Sigmoid colon (tissue), 7 donors: ENCODE measurements at places on chromosomes 12 and 14. TPM values are rescaled to one million over a fixed set of nuclear protein-coding genes. Genes with fewer than 3 reads are reported as not detected.

Gene FOXN4
- total RNA-seq: 0.41 TPM

Gene CSRP2
- total RNA-seq: 12.7 TPM

Gene TCL1B
- total RNA-seq: not detected

Gene RAD51AP1
- 1.9 TPM for total RNA-seq

Gene CLEC1A
- 1.1 TPM for total RNA-seq

Gene GUCY2C
- 0.55 TPM for total RNA-seq

Gene PSMA6
- total RNA-seq: 180 TPM

Gene LRTM2
- not detected for total RNA-seq

Gene ADAM21
- 0.27 TPM for total RNA-seq

DNA sequence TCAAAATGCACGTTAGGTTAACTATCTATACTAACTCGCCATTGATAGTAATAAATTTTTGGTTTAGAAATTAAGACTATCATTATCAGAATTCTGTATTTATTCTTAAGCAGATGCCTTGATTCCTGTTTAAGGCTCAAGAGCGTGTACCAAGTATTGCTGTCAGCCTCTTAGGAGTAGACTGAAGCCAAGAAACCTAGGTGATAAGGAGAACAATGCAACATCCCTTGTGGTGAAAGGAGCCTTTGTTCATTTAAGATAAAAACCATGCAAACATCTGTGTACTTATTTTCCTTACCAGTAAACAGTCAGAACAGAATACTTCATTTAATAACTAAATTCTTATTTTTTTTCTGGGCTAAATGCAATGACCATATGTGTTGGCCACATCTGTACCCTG lies 109.4 kb upstream of the NOVA1 start:
- DNase-seq: no peak

- DNase-seq: no peak
These were observed 129.0 kb downstream of the RFLNA start for GRCh38 chr12:124423761-124424515.

- DNase-seq: no peak
These were observed 1538.3 kb upstream of the SEL1L start for GRCh38 chr14:83071888-83072501.

DNA sequence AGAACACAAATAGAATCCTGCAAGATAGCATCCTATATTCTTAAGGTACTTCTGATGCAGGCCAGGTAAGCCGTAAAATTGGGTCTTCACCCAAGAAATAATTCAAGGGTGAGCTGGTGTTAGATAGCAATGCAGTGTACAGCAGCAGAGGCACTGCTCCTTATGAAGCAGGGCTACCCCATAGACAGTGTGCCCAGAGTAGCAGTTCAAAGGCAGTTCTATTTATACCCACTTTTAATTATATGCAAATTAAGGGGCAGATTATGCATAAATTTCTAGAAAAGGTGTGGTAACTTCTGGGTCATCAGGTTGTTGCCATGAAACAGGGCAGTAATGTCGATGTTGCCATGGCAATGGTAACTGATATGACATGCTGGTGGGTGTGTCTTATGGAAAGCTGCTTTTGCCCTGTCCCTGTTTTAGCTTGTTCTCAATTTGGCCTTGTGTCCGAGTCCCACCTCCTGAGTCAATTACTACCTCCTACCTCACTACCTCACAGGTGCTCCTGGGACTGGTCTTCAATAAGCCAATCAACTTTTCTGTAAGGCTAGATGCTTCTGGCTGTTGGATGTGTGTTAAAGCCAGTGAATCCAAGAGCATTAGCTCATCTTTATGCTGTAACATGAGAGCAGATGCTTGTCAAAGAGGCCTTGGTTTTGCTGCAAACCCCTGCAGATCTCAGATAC lies 61.0 kb downstream of the PPM1A start:
- no peak for DNase-seq

- no peak for DNase-seq
These were observed 228.9 kb upstream of the PRKD1 start for GRCh38 chr14:30156571-30156970.

GRCh38 chr12:110744601-110745264 lies 2.0 kb upstream of the PPP1CC start:
- DNase-seq: no peak

GRCh38 chr14:71625175-71625574 lies 307.1 kb upstream of the RGS6 start:
- no peak for DNase-seq

DNA sequence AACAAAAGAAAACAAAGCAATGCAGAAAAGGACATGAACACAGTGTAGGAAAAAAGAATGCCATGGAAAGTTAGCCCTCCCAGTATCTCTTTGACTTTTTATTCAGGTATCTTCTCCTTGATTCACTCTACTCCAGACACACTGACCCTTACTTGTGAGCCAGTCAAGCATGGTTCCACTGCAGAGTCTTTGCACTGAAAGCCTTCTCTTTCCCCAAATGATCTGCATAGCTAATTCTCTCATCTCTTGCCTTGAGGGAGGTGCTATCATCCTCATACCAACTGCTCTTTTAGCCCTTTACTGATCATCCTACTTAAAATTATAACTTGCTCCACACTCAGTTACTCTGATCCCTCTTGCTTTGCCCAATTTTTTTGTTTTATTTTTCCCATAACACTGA lies 101.2 kb upstream of the SLC16A7 start:
- DNase-seq: no peak

- no peak for DNase-seq
These were observed 7.0 kb downstream of the SYT1 start for GRCh38 chr12:78871566-78871965.

- peak; percentile 75 for DNase-seq
These were observed at the start of gene SLC2A3 for GRCh38 chr12:7935590-7936581. SLC2A3 (minus strand) TSS chr12:7936187; CDS start chr12:7936034, 153 bp downstream.

GRCh38 chr14:31403707-31404106 lies 16.6 kb downstream of the HEATR5A start:
- DNase-seq: no peak

- no peak for DNase-seq
These were observed 1077.0 kb downstream of the LRFN5 start for GRCh38 chr14:42683707-42684106.

- no peak for DNase-seq
These were observed 350.2 kb downstream of the DIO2 start for GRCh38 chr14:79861111-79861510.

GRCh38 chr12:130253866-130254265 lies 83.8 kb upstream of the PIWIL1 start:
- DNase-seq: no peak

DNA sequence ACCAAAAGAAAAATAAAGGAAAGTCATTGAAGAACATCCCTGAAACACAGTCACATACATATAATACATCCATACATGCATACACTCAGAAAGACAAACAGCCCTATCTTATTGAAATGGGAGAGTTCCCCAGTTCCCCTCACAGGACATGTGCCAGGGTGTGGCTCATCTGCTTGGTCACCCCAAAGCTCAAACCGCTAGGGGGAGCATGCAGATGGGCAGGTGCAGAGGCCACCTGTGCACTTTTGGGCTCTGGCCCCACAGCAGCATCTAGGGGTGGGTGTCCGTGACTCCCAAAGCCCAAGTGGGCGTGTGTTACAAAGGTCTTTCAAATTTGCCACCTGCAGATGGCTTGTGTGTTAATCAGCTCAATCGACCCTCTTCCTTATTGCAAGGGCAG lies 75.2 kb downstream of the CMAS start:
- DNase-seq: peak; percentile 63

DNA sequence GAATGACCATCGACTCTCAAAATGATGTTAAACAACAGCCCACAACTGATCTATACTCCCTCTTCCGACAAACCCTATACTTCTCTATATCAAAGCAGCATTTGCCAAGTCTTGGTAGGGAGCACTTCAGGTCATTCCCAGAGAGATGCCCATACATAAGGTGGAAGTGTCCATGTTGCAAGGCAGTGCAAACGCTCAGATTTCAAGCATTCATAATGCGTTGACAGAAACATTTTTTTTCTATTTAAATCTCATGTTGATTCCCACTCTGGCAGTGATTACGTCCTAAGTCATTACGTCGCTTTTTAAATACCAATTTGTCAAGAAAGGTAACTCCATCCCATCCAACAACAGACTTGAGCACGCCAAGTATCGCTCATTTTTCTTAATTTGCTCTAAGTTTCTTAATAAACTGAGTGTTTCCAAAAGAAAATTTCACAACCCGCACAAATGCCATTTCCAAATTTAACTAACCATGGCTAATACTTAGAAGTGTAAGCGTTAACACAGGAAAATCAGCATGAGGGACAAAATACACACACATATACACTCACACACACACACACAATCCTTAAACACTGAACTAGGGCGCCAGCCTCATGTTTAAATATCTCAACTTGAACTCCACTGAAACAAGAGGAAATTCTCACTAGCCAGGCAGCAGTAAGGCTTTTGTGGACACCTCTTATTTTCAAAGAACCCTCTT lies 1.1 kb downstream of the GXYLT1 start:
- DNase-seq: no peak

DNA sequence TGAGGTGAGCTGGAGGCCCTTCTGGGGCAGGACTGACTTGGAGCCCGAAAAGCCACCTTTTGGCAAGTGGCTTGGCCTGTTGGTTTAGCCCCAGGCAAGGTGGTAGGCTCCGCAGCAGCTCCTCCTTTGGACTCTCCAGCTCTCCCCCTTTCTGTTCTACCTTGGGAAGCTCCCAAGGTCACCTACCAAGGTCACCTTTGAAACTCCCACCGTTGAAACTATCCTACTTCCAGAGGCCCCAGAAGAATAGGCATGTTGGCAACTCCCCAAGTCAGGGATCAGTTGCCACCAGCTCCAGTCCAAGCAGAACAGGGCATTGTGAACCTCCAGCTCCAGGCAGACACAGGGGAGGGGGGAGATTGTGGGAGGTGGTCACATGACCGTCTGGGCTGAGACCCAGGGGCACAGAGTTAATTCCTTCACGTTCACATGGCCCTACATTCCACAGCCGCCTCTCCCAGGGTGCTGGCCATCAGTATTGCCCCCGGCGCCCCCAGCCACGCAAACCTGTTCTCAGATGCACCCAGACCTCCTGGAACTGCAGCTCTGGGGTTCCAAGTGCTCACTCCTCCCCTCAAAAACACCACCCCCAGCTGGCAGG lies 14.4 kb downstream of the IRF2BPL start:
- DNase-seq: peak; percentile 87

DNA sequence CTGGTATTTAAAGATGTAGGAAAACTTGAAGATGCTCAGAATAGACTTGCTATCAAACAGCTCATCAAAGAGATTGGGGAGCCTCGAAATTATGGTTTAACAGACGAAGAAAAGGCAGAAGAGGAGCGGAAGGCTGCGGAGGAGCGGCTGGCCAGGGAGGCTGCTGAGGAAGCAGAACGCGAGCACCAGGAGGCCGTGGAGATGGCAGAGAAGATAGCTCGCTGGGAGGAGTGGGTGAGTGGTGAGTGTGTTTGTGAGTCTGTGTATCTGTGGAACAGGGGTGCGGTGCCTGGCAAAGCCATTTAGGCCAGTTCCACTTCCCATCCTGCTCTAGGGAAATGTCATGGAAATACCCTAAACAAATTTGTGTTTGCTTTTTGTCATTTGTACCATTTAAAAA lies 19.2 kb upstream of the PAPOLA start:
- DNase-seq: no peak

GRCh38 chr14:24920265-24921075 lies 129.5 kb downstream of the STXBP6 start:
- no peak for DNase-seq

- DNase-seq: no peak
These were observed 15.0 kb upstream of the MAPKAPK5 start for GRCh38 chr12:111826992-111827391.

DNA sequence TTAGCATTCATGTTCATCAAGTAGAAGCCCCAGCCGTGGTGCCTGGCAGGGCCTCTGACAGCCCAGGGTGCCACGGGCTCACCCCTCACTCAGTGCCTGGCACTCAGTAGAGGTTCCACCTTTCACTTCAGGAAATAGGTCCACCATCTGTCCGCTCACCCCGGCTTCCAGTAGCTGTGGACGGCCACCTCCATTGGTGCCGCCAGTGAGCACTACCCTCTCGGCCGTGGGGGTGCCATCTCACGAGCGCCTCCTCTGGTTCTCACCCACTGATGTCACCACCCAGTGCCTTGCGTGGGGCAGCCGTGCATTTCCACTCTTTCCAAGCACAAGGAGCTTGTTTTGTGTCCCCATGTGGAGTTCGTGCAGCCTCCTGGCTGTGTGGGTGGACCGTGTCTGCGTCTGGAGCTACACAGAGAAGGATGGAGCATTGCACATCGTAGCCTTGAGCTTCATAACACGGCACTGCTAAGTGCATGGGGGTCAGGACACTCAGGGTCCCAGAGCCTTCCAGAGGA lies 41.0 kb upstream of the MMP17 start:
- DNase-seq: no peak

DNA sequence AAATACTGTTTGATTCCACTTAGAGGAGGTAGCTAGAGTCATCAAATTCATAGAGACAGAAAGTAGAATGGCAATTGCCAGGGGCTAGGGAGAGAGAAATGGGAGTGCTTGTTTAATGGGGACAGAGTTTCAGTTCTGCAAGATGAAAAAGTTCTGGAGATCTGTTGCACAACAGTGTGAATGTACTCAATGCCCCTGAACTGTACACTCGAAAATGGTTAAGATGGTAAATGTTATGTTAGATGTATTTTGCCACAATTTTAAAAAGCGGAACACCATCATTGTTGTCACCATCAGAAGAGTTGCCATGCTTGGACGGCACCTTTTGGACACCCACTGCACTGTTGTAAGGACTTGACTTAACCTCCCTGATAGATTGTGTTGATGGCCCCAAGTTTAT lies 106.9 kb downstream of the SCARB1 start:
- no peak for DNase-seq

DNA sequence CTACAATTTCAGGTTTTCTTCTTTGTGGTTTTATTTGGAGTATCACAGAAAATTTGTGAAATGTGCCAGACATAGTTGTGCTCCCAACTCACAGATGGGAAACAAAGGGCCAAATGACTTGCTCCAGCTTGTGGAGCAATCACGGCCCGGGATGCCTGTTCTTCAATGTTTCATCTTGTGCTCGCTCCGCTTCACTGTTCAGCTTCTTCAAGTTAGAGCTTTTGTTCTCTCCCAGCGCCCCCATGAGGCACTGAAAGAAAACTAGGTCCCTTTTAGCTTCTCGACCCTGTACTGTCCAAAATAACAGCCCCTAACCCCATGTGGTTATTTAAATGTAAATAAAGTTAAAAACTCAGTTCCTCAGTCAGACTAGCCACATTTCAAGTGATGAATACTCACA lies 187.9 kb upstream of the STXBP6 start:
- no peak for DNase-seq

- DNase-seq: no peak
These were observed 98.3 kb upstream of the HIF1A start for GRCh38 chr14:61596990-61597389.
